ENCODE measurements at places on chromosomes 1 and 21.

- no peak for DNase-seq
These were observed 256.8 kb downstream of the TOMM20 start for GRCh38 chr1:234871710-234872271.

DNA sequence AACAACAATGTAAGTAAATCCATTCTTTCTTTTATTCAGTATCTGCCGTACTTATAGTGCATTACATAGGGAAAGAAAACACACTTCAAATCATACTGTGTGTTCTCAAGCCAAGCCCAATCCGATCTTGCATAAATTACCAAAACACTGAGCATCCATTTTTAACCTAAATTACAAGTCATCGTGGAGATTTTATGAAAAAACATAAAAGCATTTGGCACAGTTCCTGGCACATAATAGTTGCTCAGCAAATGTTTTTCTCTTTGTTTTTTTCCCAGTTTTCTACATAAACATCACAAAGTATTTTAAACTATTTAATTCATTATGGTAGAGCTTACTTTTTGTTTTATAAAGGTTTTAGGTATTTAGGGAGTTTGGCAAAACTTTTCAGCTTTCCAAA, 48.1 kb upstream of the LRRC8C start:
- no peak for DNase-seq

- no peak for DNase-seq
These were observed 14.2 kb downstream of the ABCA4 start for GRCh38 chr1:94106716-94107115.

- DNase-seq = no peak
These were observed 38.6 kb downstream of the CYYR1 start for GRCh38 chr21:26534517-26534916.

DNA sequence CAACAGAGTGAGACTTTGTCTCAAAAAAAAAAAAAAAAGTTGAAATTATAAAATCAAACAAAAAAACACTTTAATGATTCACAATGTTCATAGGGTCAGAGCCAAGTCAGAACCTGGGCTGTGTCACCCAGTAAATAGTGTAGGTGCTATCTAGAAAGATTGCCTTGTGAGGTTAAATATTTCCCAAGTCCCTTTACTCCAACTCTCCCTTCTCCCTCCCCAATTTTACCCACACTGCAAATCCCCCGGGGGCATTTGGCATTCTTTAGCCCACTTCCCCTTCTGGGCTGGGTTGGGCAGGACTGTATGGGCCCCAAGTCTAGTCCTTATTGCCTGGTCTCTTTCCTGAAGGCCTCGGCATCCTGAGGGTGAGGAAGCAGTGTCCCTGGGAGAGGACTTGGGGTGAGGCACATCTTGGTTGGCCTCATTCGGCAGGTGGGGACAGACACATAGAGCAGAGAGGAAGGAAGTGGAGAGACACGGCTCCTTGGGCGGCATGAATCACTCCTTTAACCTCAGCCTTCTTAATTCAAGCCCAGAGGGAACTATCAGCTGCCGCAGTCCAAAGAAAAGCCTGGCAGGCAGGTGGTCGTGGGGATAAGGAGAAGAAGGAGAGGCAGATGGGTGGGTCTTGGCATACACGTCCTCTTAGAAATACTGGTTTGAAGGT, 8.2 kb downstream of the ADORA1 start:
- no peak for DNase-seq

- DNase-seq = no peak
These were observed 108.5 kb upstream of the IFFO2 start for GRCh38 chr1:19064906-19065450.

DNA sequence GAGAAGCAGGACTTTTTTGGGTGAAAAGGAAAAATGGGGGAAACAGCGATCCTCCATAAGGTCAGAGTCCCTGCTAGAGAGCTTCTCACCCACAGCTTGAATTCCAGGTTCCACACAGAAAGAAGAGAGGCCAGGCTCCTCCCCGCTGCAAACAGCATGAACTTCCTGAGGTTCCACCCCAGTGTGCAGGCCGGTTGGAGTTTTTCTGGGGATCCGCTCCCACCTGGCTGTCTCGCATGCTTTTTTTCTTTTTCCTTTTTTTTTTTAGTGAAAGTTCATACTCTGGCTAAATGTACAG, 595.1 kb upstream of the ZP4 start:
- peak; percentile 42 for DNase-seq

DNA sequence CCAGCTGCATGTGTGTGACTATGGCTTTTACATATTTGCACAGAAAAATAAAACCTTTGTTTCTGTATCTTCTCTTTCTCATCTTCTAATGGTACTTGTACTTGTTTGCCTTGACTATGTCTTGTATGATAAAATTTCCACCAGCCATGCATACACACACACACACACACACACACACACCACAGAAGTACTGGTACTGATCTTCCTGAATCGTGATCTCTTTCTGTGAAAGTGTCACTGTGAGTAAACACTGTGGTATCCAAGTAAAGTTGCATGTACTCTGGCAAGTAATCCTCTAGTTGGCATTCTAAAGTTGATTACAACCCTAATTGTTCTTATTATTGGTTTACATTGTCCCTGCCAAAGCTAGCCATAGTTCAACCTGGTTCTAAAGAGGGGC, 176.7 kb downstream of the CRB1 start:
- DNase-seq = no peak

DNA sequence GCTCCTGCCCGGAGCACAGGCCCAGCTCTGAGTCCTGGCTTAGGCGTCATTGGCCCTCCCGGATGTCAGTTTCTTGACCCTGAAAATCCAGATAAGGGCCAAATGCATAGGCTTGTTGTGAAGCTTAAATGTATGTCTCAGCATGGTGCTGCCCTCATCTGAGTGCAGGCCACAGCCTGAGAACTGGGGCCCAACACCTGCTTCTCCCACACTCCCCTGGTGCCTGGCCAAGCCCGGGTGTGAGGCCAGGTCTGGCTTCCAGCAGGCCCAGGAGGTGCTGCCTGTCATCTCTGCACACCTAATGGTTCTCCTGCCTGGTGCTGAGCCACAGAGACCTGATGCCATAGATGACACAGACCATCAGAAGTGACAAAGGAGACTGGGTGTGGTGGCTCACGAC, 14.0 kb downstream of the MX2 start:
- DNase-seq = no peak

GRCh38 chr1:19427087-19427781, 58.1 kb downstream of the CAPZB start:
- DNase-seq = peak; percentile 41

DNA sequence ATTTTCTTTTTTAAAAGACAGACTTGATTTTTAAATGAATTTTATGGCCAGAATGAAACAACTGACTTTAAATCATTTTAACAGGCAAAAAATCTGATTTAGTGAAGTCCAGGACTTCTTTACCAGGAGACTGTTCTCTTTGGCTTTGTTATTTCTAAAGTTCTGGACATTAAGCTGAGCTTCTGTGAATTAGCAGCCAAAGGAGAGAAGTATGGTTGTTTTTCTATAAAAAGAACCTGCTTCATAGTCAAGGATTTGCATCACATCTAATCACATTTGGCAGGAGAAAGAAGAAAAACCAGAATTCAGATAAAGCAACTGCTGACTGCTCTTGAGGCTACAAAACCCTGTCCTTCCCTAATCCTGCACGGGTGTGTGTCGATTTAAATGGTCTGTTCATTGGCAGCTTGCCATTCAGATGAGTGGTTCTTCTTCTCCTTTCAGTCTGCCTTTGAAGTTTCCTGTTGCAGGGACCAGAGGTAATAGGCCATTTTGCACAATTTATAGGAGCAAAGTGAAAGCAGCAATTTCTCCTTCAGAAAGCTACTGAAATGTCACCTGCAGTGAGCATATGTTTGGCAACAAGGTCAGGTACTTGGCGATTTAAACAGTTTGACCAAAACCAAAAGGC, 215.4 kb downstream of the OLFM3 start:
- peak; percentile 98 for DNase-seq

DNA sequence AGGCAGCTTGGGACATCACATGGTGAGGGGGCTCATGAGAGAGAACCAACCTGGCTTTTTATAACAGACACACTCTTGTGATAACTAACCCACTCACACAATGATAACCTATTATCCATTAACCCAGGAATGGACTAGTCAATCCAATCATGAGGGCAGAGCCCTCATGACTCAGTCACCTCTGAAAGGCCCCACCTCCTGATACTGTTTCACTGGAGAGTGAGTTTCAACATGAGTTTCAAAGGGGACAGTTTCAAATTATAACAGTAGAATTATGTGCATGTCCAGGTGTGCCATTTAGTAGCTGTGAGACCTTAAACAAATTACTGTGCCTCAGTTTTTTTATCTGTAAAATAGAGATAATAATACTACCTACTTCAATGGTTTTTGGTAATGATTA, 47.6 kb upstream of the PPP2R5A start:
- peak; percentile 85 for DNase-seq

GRCh38 chr21:39869141-39869818, 2.0 kb downstream of the PCP4 start:
- no peak for DNase-seq

DNA sequence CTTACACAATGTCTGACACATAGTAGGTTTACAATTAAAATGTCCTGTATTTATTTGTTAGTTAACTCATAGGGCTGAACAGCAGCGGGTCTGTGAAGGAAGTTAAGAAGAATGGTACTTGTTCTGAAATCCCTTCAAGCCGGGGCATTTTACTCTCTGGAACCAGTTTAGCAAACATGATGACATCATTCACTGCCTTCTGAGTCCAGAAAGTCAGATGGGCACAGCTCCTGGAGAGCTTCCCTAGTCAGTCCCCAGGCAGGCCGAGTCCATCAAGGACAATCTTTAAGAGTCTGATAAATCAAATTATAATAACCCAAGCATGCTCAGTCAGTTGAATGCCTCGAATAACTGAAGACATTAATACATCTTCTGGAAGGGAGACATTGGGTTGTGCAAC, 125.4 kb upstream of the DAB1 start:
- DNase-seq = peak; percentile 79

DNA sequence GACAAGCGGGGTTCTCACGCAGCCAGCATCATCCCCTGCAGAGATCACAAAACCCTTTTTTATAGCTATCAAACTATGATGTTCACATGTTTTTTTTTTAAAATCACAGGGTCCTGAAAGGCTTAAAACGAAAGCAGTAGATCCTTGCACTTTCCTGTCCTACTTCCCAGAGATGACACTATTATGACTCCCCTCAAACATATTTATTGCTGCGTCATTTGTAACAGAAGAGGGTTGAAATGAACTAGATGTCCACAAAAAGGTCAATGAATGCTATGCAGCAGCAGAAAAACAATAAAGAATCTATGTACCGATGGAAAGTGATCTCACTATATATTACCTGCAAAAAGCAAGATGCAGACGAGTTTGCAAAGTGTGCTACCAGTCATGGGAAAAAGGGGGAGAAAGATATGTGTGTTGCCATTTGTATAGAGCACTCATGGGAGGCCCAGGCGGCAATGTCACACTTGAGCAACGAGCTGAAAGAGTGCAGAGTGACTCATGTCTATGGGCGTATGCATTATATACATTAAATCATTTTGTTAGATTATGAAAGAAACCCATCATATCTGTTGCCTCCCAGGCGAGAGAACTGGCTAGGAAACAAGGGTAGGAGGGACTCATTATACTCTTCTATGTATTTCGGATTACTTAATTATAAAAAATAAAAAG, 68.9 kb upstream of the PARP1 start:
- DNase-seq = peak; percentile 15

DNA sequence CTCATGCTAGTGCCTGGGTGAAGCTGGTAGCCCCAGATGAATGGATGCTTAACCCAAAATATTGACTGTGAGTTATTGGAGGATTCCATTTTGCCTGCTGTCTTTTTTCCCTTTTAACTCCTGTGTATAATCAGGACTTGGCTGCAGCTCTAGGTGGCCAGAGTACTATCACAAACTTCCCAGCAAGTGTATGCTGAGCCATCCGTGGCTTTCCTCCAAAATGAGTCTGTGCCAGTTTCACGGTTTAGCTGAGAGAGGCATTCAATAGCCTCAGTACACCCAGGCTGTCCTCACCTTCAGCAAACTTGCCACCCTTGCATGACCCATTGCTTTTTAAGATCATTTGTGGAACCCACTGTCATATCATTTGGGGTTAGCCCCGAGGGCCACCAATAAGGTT, 5.3 kb upstream of the DPT start:
- DNase-seq = no peak

- DNase-seq = peak; percentile 18
These were observed 23.6 kb downstream of the ZNF670 start for GRCh38 chr1:247054992-247055415.

- DNase-seq = no peak
These were observed 32.3 kb downstream of the SHISAL2A start for GRCh38 chr1:52665006-52665941.

GRCh38 chr21:32994305-32994704, 31.4 kb upstream of the OLIG2 start:
- peak; percentile 52 for DNase-seq

- peak; percentile 90 for DNase-seq
These were observed 13.5 kb downstream of the CITED4 start for GRCh38 chr1:40848530-40849189.

DNA sequence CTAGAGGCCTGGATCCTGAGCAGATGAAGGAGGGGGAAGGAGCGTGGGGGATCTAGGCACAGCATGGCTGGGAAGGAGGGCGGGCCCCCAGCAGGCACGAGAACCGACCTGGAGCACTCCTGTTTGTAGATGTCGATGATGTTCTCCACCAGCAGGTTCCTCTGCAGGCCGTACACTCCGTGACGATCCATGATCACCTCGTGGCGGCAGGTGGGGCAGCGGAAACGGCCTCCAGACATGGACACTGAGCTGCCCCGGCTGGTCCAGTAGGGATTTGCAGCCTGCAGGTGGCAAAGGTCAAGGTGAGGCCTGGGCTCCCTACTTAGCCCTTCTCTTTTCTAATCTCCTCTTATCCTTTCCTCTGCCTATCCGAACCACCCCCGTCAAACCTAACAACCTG, 1.3 kb downstream of the TRIM63 start:
- no peak for DNase-seq

DNA sequence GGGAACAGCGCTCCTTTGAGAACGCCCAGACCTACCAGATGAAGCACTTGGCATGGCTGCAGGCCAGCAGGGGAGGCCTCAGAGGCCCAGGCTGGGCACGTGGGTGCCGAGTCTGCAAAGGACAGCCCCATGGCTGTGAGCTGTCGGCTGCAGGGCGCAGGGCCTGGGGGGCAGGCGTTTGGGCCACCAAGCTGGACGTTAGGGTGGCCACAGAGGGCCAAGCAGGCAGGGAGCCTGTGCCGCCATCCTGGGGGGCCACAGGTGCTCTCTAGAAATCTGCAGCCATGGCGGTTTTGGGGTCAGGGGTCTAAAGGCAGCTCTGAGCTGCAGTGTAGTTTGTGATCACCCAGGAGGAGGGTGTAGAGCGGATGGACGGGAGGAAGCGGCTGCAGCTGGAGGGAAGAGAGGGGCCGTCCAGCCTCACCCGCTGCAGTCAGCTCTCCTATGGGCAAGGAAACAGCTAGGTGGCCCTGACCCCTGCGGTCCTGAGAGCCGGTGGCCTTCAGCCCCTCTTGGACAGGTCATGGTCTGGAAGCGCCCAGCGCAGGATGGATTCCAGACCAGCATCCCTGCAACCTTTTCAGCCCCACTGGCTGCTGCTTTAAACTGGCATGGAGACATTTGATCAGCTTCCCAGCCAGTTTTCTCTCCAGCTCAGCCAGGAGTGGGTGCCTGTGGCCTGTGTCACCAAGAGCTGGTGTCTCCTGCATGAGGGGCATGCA, 11.0 kb downstream of the IBA57 start:
- DNase-seq = no peak
